ENCODE measurements at places on chromosomes 4 and X.

DNA sequence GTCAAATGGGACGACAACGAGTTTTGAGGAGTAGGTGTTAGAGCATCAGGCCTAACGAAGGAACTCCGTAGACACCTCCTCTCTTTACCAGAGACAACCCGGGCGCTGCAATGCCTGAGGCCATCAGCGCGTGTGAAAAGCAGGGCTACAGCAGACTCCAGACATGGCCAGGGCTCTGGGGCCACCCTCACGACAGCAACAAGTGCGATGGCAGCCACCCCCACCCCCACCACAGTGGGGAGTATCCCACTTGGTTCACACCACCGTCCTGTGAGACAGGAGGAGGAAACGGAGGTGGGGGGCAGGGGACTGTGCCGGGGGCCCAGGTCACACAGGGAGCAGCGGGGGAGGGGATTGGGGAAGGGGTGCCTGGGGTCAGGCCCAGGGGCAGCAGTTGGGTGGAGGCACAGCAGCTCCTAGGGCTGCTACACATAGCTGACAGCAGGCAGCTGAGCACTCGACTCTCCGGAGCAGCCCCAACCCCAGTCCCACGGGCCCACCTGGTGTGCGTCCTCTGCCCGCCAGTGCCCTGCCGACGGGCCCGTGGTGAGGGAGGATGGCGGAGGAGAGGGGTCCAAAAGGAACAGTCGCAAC lies 8.5 kb downstream of the LRPAP1 start:
- no peak for DNase-seq

GRCh38 chrX:112931900-112932299 lies 91.3 kb upstream of the AMOT start:
- DNase-seq: no peak

DNA sequence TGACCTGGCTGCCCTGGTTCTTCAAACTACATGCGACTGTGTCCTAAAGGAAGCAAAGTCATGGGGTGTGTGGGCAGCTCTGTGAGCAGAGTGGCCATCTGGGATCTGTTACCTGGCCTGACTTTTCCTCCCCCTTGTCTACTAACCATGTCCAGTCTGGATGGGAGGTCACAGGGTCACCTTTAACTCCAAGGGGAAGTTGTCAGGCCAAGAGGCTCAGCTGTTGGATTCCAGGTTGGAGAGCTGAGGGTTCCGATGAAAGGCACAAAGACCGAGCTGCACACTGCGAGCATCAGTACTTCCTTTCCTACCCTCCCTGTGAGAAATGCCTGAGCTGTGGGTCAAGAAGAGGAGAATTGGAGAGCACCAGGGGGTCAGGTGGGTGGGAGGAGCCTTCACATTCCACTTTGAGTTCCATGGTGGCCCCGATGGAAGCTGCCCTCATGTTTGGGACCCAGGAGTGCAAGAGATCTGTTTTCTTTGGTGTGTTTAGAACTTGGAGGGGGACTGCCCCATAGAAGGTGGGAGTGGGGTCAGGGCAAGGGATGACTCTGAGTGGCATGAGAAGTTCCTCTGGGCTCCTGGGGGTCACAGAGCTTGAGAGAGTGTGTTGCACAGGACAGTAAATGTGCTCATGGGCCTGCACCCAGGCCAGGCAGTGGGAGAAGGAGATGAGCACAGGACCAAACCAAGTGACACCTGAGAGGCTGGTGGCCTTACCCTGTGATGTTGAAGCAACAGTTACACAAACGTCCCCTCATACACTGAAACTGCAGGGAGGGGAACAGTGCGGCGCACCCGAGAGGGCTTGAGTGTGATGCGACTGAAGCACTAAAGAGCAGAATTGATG lies 36.2 kb downstream of the RGS12 start:
- DNase-seq: peak; percentile 16

GRCh38 chr4:101086801-101087586 lies 260.3 kb downstream of the PPP3CA start:
- DNase-seq: no peak

- no peak for DNase-seq
Measured at GRCh38 chrX:17192106-17192505, 182.9 kb upstream of the NHS start.

GRCh38 chr4:44544158-44544557 lies 95.5 kb upstream of the KCTD8 start:
- no peak for DNase-seq

GRCh38 chr4:77176640-77177039 lies 19.6 kb downstream of the CCNG2 start:
- no peak for DNase-seq

- DNase-seq: no peak
Measured at GRCh38 chr4:129929052-129929451, 833.1 kb downstream of the C4orf33 start.

DNA sequence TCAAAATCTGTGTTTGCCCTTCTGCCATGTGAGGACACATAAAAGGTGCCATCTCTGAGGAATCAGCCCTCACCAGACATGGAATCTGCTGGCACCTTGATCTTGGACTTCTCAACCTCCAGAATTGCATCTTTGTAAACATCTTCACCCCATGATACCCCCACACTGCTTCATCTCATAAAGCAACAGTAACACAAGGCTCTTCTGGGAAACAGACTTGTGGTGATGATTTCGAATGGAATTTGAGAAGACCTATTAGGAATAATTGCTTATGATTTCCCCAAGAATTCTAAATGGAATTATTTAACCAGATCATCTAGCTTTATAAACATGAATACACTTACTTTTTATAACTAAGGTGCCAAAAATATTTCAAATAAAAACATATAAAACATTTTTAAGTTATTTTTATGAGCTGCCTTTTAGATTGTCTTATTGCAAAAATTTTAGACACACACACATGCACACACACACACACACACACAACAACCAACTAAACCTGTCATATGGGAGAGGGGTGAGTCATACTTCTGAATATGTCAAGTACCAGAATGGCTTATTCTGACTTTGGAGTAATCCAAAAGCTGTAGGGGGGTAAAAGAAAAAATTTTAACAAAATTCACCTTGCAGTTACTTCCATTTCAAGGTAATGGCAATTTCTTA lies 82.0 kb downstream of the USP46 start:
- no peak for DNase-seq

Data from activated T-cell treated with anti-CD3 and anti-CD28 coated beads, Interleukin-2, amount 50 U/mL, for 24 hours (primary cell).